Substantia nigra (tissue), 51 donors: ENCODE measurements at places on chromosomes 7 and 10.

DNA sequence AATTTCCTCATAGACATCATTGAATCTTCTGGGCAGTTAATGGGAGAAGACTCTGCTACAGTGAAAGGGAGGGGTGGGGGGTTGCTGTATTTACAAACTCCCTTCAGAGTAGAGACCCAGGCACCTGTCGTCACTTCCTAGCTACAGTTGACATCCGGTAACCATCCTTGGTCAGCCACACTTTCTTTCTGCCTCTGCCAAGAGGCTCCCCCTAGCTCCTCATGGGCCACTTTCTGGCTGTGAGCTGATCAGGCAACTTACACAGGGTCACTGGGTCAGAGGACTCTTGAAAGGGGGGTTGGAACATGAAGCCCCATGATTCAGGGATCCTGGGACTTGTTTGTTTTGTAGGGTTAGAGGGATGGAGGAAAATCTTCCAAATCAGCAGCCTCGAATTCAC lies 1.2 kb downstream of the TECPR1 start:
- DNase-seq = no peak

DNA sequence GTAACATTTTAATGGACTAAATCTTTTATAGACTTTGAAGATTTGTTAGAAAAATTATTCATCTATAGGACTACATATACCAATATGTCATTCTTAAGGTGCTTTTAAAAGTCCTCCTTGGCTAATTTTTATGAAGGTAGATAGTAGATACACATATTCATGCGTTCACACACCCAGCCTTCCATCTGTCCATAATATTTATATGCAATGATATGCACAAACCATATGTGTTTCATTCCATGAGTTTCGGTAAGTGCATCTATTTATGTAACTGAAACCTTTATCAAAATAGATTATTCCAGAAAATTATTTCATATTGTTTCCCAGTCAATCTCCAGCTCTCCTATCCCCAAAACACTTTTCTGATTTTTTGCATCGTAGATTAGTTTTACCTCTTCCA lies 101.7 kb downstream of the ANLN start:
- no peak for DNase-seq

GRCh38 chr7:118153551-118154177 lies 30.3 kb upstream of the LSM8 start:
- no peak for DNase-seq

GRCh38 chr7:26860361-26860760 lies 4.0 kb downstream of the SKAP2 start:
- no peak for DNase-seq

DNA sequence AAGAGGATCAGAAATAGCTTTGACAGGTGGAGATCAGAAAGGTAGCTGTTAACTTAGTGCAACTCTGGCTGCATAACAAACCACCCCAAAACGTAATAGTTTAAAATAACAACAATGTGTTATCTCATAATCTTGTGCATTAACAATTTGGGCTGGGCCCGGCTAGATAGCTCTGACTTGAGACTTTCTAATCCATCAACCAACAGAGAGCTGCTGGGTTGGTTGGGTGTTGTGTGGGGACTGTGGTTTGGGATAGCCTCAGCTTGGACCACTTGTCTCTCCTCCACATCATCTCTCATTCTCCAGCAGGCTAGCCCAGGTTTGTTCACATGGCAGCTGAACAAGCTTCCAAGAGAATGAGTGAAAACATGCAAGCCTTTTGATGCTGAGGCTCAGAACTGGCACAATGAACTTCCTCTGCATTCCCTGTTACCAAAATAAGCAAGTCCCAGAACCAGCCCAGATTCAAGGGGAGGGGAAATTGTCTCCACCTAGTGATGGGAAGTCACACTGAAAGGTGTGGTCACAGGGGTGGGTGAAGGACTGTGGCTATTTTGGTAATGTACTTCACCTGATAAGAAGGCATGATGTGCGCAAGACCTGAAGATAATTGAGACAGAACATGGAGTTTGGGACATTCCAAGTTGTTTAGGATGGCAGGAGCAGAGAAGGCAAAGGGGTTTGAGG lies 20.4 kb upstream of the ASAH2 start:
- DNase-seq = no peak

GRCh38 chr7:30348083-30348560 lies 63.7 kb downstream of the ZNRF2 start:
- DNase-seq = no peak

DNA sequence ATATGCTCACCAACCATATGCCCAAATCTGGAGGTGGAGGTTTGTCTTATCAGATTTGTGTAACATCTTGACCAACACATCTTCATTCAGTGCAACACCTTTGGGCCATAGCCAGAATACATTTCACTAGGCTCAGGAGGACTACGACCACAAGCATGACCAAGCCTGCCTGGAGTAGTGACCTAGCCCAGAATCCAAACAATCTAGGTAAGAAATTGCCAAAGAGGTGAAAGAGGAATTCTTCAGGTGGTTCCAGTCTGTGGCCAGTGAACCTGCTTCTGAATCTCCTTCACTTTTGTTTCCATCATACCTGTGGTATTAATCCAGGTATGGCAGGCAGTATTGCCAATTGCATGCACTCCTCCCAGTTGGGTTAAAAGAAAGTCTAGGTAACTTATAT lies 112.8 kb upstream of the RAB18 start:
- no peak for DNase-seq

GRCh38 chr7:101995121-101995520 lies 177.7 kb downstream of the CUX1 start:
- no peak for DNase-seq

DNA sequence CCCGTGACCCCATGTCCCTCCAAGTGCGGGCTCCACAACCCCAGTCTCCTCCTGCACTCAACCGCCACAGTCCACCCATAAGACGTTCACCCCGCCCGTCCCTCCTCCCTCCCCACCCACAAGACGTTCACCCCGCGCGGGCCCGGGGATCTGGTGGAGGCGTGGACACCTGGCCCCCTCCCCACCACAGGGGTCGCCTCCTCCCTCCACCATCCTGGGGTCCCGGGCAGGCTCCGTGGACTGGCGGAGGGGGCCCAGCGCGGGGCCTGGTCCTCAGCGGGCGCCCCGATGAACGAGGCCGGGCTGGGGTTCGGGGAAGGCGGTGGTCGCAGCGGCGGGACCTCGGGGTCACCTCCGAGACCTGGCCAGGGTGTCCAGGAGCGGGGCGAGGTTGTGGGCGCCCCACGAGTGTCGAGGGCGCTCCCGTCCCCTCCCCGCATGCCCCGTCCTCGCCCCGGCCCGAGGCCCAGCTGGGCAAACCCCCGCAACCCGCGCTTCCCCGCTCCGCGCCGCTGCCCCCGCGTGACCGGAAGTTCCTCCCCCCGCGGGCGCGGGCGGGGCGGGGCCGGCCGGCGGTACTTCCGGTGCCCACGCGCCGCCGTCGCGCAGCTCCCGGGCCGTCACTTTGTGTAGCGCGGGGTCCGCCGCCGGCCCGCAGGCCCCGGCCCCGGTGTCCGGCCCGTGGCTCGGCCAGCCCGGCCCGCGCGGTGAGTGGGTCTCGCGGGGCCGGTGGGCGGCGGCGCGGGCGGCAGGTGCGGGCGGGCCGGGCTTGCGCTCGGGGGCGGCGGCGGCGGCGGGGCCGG lies at the start of gene ZNF316:
Gene ZNF316, plus strand, starts transcription at position 578 of the 803 bp plus-strand sequence. CDS start 5,092 bp downstream, outside the sequence.
- DNase-seq = no peak

- DNase-seq = no peak
Observed at GRCh38 chr10:25842146-25842545, 91.9 kb upstream of the MYO3A start.

- no peak for DNase-seq
Observed at GRCh38 chr10:7493996-7494395, 83.2 kb upstream of the SFMBT2 start.

GRCh38 chr10:15518250-15518649 lies 147.2 kb upstream of the FAM171A1 start:
- no peak for DNase-seq

DNA sequence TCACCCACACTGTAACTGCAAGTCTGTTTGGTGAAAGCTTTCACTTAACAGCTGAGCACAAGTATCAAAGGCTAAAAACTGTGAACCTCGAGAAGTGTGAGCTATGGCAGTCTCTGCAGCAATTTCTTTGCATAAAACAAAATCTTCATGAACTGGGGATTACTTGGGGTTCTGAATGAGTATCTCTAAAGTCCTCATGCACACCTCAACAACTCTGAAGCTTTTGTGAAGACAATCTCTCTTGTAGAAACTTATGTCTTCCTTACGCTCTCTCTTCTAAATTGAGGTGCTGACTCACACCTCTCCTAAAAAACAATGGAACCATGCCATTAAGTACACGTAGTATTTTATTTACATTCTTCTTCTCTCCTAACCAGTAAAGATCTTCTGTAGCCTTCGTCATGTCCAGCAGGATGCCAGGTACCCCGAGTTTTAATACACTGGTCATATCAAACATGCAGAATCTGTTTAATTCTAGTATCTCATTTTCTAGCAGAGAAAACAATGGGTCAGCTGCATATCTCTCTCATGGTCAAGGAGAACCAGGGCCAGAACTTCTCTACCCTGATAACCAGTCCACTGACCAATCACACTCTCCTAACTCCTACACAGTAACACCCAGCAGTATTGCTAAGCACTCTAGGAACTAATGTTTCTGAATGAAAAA lies 76.9 kb downstream of the UBE2H start:
- no peak for DNase-seq

DNA sequence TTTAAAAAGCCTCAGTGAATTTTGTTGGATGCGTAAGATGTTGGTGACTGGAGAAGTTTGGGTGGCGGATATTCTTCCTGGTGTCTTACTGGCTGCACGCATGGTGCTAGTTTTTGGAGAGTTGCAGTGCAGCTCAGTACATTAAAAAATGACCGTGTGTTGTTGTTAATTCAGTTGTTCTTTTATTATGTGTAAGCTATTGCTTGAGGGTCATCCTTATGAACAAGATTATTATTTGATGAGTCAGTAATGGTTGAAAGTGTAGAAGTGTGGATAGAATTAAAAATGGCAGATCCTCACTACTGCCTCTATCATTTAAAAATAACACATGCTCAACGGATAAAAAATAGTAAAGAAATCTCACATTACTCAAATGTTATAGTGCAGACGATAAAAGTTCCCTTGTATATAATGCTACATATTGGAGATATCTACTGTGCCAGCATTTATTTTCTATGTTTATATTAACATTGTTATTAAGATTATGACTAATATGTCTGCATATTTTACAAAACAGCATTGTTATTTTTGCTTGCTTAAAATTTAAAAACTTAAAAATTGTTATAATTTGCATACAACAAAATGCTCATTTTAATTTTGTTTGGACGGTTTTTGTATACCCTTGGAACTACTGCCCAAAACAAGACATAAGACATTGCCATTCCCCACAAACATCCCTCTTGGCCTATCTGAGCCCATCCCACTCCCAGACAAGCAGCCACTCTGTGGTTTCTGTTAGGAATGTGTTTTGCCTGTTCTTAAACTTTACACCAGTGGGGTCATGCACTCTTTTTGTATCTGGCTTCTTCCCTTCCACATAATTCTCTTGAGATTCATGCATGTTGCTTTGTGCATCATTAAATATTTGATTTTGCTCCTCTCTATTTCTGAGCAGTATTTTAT lies 142.0 kb downstream of the DOCK1 start:
- DNase-seq = no peak

DNA sequence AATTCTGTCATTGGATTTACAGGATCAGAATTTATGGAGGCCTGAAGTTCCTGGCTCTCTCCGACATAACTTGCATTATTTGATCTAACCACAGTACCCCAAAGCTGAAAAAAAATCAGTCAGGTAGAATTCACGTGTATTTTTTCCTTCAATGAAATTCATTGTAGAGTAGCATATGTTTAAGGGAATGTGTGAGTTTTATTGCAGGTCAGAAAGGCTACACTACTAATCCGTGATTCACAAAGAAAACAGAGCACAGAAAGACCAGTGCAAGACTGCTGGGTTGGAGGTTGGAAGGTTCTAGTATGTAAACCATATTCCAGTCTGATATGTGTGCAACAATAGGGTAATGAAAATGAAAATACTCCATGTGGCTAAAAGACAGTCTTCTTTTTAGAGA lies 247.0 kb upstream of the FERD3L start:
- no peak for DNase-seq

DNA sequence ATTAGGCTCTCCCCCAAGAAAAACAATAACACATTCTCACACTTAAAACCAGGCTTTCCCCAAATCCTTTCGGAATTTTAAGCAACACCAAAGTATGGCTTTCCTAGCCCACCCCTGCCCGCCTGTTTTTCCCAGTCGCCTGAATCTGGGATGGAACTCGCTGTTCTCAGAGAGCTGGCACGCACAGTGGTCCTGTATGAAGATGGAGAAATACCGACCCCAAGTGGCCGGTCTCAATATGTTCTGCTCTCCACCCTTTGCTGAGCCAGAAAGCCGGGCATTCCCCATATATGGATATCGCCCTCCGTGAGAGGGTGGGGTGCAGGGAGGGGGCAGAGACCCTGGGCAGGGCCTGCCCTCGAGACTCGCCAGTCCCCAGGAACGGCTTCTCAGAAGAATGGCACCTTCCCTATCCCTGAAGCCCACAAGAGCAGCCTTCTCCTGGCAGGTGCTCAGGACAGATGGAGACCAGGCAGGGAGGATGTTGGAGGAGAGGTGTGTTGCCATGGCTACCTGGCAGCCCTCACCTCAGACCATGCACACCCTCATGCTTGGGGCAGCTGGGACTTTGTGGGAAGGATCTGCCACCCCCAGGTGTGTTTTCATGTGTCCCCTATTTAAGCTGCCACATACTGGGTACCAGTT lies 3.4 kb downstream of the TACR2 start:
- DNase-seq = no peak

- DNase-seq = no peak
Observed at GRCh38 chr10:112232670-112233069, 49.1 kb upstream of the GPAM start.

DNA sequence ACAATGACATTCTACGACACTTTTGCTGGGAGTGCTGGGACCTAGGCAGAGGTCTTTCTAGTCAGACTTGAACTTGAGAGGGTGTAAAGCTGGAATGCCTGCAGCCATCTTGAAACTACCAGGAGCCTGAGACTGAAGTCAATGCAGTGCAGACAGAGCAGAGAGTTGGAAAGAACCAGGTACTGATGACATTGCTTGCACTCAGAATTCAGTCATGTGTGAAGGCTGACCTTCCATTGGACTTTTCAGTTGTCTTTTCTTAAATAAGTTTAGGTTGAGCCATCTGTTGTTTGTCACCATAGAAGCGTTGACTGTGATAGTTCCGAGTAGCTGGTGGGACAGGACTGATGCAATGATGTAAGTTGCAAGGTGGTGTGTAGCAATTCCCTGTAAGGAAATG lies 3.1 kb upstream of the PLPP4 start:
- DNase-seq = no peak

- DNase-seq = no peak
Observed at GRCh38 chr7:4074407-4074806, 607.7 kb upstream of the FOXK1 start.

- DNase-seq = no peak
Observed at GRCh38 chr10:71679425-71679824, 40.2 kb downstream of the C10orf105 start.

- DNase-seq = no peak
Observed at GRCh38 chr7:93015101-93015778, 102.5 kb downstream of the SAMD9 start.
